Fibroblast of skin of right biceps (primary cell): ENCODE measurements at places on chromosomes 12 and 14.
A peak's percentile ranks its signal among the peaks of the same experiment; 100 is the strongest.

DNA sequence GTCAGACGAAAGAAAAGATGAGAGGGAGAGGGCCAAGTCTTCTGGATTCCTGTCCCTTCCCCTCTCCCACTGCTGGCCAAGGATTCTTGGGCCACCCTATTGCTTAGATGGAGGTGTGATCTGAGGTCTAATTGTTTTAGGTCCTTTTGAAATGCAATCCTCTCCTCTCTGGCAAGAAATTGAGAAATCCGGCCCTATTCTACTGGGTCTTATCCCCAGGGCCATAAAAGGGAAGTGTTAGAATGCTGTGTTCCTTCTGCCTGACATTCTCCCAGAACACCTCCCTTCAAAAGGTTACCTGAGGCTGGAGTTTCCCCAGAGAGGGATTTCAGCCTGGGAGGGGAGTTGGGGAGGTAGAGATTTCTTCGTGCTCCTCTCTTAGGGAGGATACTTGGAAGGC lies 4.4 kb downstream of the WNT5B start:
- no peak for DNase-seq

DNA sequence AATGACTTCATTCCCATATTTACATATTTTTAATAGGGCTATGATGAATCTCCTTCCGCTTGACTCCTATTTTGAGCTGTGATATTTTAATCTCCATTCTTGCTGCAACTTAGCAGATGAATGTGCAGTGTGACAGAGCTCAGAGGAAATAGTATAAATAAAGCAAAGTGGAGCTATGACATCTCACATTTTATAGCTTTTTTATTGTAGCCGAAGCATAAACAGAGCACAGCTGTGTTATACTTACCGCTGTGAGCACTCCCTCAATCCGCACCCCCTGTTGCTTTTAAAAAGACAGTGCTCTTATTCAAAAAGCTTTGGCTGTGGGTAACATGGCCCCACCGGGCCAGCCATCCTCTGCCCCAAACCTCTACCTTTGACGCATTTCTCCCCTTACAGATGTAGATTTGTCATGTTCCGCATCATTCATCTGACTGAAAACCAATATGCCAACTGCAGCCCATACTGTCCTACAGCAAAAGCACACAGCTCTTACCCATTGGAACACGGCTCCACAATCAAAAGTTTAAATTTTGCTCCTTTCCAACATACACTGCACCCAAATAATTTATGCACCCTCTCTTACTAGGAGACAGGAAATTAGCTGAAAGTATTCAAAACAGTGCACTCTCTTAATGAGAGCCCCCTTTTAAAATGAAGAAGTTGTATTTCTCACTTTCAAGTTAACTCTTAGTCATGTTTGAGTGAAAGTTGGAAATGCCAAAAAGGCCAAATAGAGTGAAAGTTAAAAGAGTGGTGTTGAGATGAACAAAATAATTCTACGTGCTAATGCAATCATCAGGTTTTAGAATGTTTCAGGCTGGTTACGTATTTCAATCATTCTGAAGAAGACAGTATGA lies 429.3 kb upstream of the SOX5 start:
- DNase-seq, result peak; percentile 45

DNA sequence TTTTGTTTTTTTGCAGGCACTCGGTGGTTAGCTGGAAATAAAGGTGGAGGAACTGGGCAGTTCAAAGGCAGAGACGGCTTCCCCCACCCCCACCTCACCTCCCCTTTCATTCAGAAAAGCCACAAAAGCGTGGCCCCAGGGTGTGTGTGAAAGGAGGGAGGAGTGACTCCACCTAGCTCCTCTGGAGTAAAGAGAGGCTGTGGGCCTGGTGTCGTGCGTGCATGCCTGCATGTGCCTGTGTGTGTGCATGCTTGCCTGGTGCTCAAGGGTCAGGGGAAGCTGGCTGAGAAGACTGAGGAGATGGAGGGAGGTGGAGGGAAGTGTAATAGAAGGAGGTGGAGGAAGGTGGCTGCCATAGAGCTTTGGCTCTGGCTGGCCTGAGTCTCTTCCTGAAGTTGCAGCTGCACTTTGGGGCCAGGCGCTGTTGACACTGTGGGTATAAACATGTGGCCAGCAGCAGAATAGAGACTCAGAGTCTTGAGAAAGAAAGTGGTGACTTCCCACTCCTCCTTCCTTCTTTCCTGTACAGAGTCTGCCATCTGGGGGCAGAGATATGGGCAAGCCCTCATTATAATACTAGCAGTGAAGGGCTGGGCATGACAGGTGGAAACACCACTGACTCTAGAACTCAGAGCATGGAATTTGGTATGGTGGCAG lies 36.9 kb upstream of the SINHCAF start:
- no peak for DNase-seq

DNA sequence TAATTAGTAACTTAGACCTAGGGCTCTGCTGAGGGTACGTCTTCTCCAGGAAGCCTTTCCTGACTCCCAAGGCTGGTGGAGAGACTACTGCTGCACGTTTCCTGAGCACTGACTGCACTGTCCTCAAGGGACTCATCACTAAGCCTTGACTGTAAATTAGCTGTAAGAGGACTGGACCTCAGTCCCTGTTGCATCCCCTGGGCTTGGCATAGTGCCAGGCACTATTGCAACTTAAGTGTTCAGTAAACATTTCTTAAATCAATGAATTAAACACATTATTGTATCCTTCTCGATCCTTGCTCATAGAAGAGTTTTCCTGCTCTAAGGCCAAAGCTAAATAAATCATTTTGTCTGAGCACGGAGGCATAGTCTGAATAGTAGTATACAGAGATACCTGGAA lies 31.9 kb upstream of the IFNG-AS1 start:
- DNase-seq, result no peak

DNA sequence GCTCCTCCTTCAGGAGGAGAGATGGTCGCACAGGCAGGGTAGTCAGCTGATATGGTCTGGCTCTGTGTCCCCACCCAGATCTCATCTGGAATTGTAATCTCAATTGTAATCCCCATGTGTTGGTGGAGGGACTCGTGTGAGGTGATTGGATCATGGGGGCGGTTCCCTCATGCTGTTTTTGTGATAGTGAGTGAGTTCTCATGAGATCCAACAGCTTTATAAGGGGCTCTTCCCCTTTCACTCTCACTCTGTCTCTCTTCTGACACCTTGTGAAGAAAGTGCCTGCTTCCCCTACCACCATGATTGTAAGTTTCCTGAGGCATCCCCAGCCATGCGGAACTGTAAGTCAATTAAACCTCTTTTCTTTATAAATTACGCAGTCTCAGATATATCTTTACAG lies 218.9 kb upstream of the TMTC1 start:
- no peak for DNase-seq

DNA sequence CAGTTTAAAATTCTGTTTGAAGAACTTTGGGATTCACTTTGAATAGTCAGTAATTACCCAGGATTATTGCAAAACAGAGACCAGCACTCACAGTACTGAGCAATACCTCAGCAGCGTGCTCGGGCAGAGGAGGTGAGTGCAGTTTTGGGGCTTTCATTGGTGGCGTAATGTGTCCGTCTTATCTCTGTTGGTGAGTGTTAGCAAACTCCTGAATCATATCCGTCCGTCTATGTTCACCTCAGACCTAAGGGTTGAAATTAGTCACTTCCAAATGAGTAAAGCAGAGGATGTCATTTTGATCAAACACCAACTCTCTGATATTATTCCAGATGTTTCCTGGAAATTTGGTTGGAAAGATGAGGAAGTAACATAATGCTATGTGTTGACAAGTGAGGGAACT lies 82.8 kb downstream of the BORCS5 start:
- peak; percentile 21 for DNase-seq

DNA sequence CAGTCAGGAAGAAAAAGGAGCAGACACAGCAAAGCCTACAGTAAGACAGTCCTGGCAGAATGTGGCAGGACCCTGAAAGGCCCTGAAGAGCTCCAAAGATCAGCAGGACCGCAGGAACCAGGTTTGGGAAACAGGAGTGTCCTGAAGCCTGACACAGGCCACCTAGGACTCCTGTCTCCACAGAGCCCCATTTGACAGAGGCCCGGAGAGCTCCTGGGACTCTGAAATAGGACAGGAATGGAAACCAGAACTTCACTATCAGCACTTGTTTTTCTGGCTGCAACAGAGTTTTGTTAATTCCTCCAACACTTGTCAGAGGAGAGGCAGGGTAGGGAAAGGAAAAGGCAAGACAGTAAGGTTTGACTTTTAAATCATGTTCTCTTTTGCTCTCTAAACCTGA lies 12.9 kb downstream of the STXBP6 start:
- no peak for DNase-seq

DNA sequence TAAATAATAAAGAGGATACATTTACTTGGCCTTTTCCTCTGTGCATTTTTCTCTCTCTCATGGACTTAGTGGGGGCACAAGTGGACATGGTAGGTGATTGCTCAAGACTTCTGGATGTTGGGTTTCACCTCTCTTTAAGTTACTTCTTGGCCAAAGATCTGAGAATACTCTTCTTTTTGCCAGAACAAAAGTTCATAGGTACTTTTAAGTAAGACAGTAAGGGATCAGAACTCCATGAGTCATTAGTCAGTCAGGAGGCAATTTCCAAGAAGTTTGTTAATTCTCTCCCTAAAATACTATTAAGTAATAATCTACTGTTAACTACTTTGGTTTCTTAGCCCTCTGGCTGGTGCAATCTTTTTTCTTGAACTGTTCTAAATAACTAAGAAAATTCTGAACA lies 84.2 kb downstream of the GRIP1 start:
- DNase-seq, result peak; percentile 24

GRCh38 chr12:124032265-124032886 lies 59.4 kb downstream of the ZNF664 start:
- DNase-seq, result peak; percentile 73

DNA sequence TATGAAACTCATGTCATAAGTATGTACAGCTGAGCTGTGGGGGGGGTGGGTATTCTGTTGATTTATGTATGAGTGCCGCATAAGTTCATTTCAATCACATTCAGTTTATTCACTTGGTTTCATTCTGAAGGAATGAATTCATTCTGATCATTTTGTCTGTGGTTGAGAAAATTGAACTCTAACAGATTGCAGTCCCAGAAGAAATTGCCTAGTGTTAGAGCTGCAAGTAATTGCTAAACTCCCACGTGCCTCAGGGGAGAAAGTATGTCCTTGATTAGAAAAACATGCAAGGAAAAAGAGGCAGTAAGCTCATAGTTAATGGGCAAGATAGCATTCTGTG lies 442.4 kb upstream of the MGAT4C start:
- DNase-seq, result peak; percentile 88

- peak; percentile 38 for DNase-seq
Observed at GRCh38 chr14:72433511-72433910, 460.4 kb downstream of the DPF3 start.

GRCh38 chr14:100078997-100079725 lies 13.9 kb downstream of the EVL start:
- DNase-seq, result peak; percentile 89

DNA sequence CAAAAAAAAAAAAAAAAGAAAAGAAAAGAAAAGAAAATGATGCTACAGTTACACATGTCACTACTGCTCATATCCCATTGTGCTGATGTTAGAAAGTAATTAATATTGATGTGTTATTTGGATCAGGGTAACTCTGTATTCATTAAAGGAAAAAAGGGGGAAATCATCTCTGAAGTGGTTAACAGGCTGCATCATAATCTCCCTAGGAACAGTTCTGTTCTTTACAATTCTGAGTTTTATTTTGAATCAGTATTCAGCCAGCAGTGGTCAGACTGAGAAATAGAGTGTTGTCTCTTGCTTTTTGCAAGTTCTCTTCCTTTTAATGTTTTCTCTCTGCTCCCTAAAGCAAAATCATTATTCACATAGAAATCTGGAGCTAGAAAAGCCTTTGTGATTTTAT lies 128.6 kb upstream of the CRY1 start:
- no peak for DNase-seq

DNA sequence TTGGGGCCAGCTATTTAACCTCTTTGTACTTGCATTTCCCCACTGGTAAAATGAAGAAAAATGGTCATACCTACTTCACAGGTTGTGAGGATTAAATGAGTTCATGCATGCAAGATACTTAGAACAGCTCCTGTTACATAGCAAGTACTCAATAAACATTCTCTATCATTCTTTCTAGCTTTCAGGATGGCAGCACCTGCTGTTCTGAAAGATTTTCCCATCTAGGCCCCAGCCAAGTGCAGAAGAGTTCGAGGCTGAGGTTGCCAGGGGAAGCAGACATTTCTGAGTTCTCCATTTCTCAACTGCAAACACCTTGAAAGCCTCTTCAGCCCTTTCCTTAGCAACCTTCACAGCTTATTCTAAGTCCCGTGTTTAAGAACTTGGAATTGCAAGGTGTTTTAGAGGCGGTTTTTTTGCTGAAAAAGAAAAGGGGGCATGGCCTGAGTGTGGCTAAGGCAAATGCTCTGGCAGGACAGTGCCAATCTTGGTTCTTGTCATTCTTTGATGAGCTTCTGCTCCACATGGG lies 73.0 kb upstream of the PRMT8 start:
- DNase-seq, result no peak

DNA sequence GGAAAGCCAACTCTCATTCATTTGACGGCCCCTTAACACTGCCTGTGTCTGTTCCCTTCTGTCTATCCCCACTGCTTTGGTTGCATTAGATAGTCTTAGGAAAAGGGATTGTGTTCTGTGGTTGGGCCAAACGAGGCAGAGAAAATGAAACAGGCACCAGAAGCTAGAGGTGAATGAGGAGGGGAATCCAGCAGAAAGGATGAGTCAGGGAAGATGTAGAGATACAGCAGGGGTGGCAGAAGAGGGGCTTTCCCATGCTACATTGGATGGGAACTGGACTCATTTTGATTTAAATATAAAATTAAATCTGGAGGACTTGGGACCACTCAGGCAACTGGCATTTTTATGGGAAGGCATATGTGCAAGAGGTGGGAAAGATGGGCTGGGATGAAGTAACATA lies 43.3 kb downstream of the OTOGL start:
- DNase-seq, result no peak

DNA sequence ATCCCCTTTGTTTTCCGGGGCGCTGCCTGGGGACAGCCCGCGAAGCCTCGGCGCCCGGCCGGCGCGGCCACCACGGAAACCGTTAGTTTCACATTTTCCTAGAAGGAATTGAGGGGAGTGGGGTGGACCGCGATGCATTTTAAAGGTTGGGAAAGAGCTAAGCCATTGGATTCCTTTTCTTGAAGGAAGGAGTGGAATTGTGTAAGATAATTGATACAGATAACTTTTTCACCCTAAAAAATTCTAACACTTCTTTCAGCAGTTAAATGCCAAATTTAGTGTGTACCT lies 137.1 kb downstream of the MON2 start:
- no peak for DNase-seq

DNA sequence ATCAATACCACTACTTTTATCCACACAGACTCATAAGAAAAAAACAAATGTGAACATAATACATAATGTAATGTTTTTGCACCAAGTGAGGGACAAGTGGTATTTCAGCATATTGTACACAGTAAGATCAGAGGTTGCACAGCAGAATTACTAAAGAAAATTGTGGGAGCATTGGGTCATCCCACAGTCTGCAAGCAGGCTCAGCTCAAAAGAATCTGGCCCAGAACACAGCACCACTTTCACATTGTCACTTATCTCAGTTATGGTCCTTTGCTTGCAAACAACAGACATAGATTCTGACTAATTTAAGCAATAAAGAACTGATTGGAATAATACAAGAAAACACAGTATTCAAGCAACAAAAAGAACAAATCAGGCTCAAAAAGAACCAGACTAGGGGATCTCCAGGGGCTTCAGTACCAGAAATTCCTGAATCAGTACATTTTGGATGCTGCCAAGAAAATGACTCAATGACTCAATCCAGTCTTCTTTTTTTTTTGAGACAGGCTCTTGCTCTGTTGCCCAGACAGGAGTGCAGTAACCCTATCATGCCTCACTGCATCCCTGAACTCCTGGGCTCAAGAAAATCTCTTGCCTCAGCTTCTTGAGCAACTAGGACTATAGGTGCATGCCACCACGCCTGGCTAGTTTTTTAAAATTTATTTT lies 42.9 kb upstream of the EEA1 start:
- DNase-seq, result peak; percentile 73

- DNase-seq, result no peak
Observed at GRCh38 chr14:24909523-24910302, 140.2 kb downstream of the STXBP6 start.
